ENCODE measurements at places on chromosomes 1 and 21.
A peak's percentile ranks its signal among the peaks of the same experiment; 100 is the strongest.

GRCh38 chr1:44415013-44415412 lies 10.0 kb downstream of the RNF220 start:
- DNase-seq: no peak

- peak; percentile 8 for DNase-seq
These were observed 36.3 kb downstream of the S100B start for GRCh38 chr21:46568562-46568961.

DNA sequence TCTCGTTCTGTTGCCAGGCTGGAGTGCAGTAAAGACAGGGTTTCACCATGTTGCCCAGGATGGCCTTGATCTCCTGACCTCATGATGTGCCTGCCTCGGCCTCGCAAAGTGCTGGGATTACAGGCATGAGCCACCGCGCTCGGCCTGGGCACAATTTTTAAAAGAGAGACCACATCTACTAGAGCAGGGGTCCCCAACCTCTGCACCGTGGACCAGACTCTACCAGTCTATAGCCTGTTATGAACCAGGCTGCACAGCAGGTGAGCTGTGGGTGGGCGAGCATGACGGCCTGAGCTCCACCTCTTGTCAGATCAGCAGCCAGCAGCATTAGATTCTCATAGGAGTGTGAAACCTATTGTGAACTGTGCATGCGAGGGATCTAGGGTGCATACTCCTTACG lies 20.8 kb downstream of the TNNT2 start:
- no peak for DNase-seq

GRCh38 chr1:52551507-52552235 lies 1.2 kb downstream of the TUT4 start:
- no peak for DNase-seq

- no peak for DNase-seq
These were observed 7.8 kb upstream of the DDX20 start for GRCh38 chr1:111747947-111748346.

GRCh38 chr1:24094554-24094953 lies 17.4 kb downstream of the MYOM3 start:
- DNase-seq: no peak

- no peak for DNase-seq
These were observed 27.1 kb upstream of the PTPRF start for GRCh38 chr1:43503534-43503933.

DNA sequence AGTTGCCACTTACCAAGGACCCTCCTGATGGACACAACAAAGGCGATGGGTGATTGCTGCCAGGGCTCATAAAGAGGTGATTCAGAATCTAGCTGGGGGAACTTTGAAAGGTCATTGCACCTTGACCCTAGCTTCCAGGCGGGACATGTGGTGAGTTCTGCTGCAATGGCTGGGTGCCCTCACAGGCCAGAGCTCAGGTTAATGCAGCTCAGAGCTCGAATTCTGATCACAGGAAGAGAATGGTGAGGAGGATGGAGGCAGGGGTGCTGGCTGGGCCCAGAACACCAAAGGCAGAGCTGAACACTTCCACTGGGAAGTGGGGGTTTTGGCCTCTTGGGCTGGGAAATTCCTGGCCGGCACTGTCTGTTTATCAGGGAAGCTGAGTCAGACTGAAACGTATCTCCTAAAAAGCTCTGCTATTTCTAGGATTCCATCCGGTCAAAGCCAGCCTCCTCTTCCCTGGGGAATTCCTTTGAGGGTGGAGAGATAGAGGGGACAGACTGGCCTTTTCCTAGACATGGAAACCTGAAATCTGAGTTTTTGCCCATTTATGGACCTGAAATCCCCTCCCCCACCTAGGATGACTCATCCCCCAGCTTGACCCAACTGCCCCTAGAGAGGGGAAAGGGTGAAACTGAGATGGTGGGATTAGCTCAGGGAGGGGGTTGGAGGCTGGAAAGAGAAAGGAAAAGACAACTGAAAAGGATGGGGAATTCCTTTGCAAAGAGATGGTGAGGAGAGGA lies 27.2 kb downstream of the NUAK2 start:
- DNase-seq: peak; percentile 55

DNA sequence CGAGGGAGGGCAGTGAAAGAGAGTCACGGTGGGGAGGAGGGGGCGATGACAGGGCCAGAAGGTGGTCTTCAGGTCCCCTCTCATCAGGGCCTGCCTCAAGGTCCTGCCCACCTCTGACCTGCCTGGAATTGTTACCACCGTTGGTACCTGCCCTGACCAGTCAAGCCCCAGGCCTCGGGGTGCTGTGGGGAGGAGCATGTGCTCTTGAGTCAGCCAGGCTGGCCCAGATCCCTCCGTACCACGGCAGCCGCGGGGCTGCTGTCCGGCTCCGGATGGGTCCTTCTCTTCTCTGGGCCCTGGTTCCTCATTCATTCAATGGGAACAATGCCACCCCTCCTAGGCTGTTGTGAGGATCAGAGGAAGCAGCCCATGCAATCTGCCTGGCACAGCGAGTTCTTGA lies 22.0 kb downstream of the SERINC2 start:
- DNase-seq: no peak

GRCh38 chr1:15217654-15218053 lies 29.4 kb upstream of the FHAD1 start:
- DNase-seq: no peak

DNA sequence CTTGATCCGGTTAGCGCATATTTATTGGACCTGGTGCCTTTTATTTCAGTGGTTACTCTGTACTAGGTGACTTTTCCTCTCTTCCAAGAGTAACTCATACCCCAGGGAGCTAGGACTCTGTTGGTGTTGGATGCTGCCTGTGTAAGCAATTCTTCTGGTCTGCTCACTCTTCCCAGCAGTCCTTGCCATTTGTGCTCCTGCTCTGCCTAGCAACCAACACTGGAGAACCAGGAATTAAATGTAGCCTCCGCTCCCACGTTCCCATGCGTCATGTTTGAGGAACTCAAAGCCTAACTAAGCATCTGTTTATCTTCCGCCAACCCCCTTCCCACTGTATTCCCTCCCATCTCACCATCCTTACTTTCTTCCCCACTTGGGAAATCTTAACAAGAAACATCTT lies 65.7 kb upstream of the RAVER2 start:
- DNase-seq: no peak

- no peak for DNase-seq
These were observed 28.5 kb upstream of the LRRC8C start for GRCh38 chr1:89604414-89604735.

GRCh38 chr1:243939167-243939848 lies 89.3 kb upstream of the AKT3 start:
- peak; percentile 47 for DNase-seq
